ENCODE measurements at places on chromosomes 12 and 14.

GRCh38 chr12:115886666-115887065 is 390.8 kb downstream of the MED13L start:
- DNase-seq: no peak

DNA sequence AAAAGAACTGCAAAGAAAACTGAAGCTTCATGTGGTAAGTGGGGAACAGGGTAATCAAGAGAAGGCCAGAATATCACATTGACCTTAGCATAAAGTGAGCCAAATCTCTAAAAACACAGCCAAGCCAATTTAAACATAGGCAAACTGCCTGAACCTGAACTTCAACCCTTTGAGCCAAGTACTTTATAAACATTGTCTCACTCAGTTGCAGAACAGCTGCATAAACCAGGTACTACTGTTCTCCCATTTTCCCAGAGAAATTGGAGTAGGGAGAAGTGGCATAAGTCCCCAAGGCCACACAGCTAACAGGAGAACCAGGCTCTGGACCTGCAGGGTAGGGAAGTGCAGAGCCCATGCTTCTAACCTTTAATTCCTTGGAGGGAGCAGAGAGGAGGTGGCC is 30.4 kb upstream of the FKBP4 start:
- DNase-seq: no peak

- DNase-seq: no peak
Measured at GRCh38 chr12:66739940-66740651, 61.2 kb upstream of the GRIP1 start.

- no peak for DNase-seq
Measured at GRCh38 chr14:105602243-105602750, 75.9 kb downstream of the TMEM121 start.

DNA sequence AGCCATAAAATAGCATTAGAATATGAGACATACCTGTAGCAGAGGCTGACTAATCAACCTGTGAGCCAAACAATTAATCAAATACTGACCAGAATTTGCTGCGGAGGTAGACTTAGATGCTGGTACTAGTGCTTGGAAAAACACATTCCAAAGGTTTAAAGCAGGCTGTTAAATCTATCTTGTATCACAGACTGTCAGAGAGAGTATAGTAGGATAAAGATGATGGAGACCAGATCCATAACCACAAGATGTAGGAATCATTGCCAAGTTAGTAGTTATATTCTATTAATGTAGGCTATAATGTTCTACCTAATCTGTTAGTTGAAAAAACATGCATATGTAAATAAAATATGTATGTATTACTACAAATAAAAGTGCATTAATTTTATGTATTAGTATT is 726.2 kb downstream of the SLC6A15 start:
- DNase-seq: peak; percentile 60

DNA sequence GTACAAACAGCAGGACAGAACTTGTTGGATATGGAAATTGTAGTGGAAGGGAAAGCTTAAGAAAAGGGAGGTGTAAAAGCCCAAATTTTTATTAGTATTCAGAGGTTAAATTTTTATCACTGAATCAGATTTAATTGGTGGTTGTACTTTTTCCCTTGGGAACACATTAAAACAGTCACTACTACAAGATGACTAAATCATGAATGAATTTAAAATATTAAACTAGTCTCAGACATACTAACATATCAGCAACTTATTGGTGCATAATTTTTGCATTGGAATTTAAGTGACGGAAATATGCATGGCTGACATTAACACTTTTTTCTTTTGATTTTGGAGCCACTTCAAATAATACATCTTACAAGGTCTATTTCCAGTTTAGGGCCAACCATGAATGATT is 27.6 kb downstream of the SAMD4A start:
- DNase-seq: no peak

- no peak for DNase-seq
Measured at GRCh38 chr12:49084438-49084837, 10.2 kb downstream of the DHH start.

GRCh38 chr12:754851-755562 is 2.6 kb downstream of the WNK1 start:
- DNase-seq: peak; percentile 80

DNA sequence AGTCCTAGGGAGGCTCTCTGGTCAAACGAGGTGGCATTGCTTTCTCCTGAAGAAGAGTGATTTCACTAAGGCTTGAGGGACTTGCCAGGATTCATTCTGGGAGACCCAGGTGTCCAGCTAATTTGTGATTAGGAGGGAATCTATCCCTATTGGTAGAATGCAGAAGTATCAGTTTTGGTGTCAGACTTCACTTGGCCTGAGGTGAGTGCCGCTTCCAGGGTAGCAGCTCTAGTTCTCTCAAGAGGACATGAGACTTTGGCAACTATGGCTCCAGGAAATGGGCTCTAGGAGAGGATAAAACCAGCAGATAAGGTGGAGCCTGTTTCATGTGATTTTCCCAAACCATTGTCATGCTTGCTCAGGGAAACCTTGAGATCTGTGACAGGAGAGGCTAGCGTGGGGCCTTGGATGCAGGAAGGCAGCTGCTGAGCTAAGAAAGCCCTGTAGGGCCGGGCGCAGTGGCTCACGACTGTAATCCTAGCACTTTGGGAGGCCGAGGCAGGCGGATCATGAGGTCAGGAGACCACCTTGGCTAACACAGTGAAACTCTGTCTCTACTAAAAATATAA is 11.6 kb upstream of the TMEM117 start:
- DNase-seq: no peak

- DNase-seq: no peak
Measured at GRCh38 chr12:115964626-115965025, 312.9 kb downstream of the MED13L start.

DNA sequence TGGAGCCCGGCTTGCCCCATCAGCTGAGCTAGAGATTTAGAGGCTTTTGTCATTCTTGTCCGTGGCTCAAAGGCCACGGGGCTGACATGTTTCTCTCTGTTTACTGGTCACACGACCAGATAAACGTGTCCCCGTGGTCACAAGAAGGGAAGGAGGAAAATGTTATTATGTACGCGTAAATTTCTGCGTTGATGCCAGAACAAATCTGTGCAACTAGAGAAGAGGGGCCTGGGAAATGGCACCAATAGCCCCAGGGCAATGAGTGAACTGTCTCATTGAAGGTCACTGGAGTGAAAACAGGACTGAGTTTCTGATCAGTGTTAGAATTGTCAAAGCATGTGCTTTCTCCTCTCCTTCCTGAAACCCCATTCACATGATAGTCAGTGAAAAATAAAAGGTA is 25.3 kb downstream of the OAS2 start:
- DNase-seq: no peak

DNA sequence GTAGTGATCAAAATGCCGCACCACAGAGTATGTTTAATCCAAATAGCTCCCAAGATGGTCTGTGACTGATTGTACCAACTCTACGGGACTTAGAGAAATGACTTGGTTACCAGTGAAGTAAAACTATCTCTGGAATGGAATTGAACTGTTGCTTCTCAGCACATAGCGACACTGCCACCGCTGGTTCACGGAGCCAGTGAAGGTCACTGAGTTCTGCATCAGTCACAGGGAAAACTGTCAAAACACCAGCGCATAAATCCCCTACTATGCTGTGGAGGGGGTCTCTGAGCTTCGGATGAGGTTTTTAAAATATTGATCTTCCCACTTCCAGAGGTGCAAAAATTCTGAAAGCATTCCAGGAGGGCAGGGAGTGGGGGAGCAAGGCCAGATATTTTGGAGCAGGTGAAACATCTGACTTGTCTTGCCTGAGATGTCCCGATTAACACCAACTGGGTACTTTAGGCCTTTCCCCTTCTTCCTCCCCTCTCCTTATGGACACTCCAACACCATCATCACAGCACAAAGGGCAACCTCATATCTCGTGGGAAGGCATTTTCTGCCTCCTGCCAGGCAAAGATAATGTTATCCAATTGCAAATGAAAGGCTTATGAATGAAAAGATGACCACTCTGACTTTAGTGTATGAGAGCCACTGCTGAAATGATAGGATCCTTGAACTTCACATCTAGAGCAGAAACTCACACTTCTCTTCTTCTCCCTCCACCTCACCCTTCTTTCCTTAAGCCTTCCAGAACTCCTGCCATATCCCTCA is 2.0 kb upstream of the PLXNC1 start:
- no peak for DNase-seq

- no peak for DNase-seq
Measured at GRCh38 chr12:3142386-3142785, 65.2 kb downstream of the TSPAN9 start.
